Suppressor macrophage treated with lipopolysaccharide for 1 hour (primary cell): ENCODE measurements at places on chromosomes 16 and 17.

DNA sequence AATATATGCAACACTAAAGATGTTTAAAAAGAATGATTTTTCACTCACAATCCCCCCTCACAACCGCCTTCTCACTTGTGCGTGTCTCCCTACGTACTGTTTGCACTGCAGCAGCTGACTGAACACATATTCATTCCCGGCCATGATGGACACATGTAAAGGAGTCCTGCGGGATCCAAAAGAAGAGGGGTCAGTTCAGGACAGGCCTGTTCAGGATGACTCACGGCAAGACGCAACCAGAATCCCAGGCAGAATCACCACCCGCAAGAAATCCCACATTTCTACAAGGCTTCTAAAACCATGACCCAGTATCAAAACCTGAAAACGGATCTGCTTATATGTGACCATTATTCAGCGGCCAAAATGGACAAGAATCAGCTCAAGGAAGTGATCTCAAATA is 52.3 kb downstream of the CYB5D2 start:
- DNase-seq, result no peak

- DNase-seq, result no peak
These were observed 6.0 kb downstream of the TMEM106A start for GRCh38 chr17:43217614-43218087.

- no peak for DNase-seq
These were observed 320.9 kb downstream of the CDH13 start for GRCh38 chr16:82947698-82948097.

DNA sequence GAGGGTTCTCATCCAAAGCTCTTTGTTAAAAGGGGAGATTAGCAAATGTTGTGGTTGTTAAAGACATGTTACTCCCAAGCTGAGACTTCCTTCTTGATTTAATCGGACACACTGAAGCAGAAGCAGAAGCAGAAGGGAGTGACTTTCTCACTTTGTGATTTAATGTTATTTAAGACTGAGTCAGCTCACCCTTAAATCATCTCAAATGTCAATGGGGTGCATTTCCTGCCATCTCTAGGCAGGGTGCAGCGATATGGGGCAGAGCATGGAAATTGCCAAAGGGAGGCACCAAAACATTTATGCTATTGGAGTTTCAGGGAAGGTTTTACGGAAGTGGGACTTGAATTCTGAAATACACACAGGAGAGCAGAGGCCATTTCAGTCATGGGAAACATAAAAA is 283.6 kb downstream of the ABCC12 start:
- DNase-seq, result no peak
